ENCODE measurements at places on chromosomes 3 and 15.

DNA sequence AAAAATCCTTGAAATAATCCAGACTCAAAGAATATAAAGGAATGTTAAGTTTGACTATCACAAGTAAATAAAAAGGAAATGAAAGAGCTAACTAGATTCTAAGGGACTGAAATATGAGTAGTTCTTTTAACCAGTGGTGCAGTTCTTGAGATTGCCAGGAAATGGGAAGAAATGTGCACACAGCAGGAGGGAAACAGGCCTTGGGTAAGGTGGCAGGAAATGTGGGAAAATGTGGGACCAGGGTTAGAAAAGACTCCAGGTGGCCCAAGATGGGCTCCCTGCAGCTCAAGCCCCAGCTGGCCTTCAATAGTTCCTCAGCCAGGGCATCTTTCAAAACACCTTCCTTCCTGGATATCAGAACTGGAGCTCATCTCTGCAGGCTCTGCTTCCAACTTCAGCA, 181.3 kb downstream of the ISL2 start:
- no peak for DNase-seq

GRCh38 chr3:138455801-138456716, 21.6 kb downstream of the ESYT3 start:
- no peak for DNase-seq

GRCh38 chr15:82864967-82865366, 55.5 kb downstream of the WHAMM start:
- DNase-seq, result no peak

GRCh38 chr3:190972840-190973270, 110.4 kb upstream of the GMNC start:
- DNase-seq, result no peak

- DNase-seq, result no peak
Observed at GRCh38 chr3:80391573-80391972, 623.8 kb upstream of the ROBO1 start.

Measured in inflammatory macrophage (primary cell).